ENCODE measurements at places on chromosomes 7 and 10. TPM values are rescaled to one million over a fixed set of nuclear protein-coding genes. Genes with fewer than 3 reads are reported as not detected.

- H3K4me1 ChIP-seq = no peaks in the 10 kb centered on the region
- H3K27me3 ChIP-seq = no peaks in the 10 kb centered on the region
- no peak overlapping the region for H3K4me3 ChIP-seq
- H3K27ac ChIP-seq = no peak overlapping the region
Measured at GRCh38 chr10:50593523-50594376, 30.0 kb downstream of the SGMS1 start.

GRCh38 chr10:1189166-1190051 lies 133.2 kb downstream of the WDR37 start:
- H3K4me1 ChIP-seq = no peaks in the 10 kb centered on the region
- no peak overlapping the region for H3K4me3 ChIP-seq
- no peak for DNase-seq
- H3K27ac ChIP-seq = no peak overlapping the region
- 0 out of 2 replicates have a peak, but pooled peaks cover 2% of the 10 kb centered on the region for H3K27me3 ChIP-seq

- H3K27ac ChIP-seq = no peak overlapping the region
- H3K4me3 ChIP-seq = no peak overlapping the region
- no peaks in the 10 kb centered on the region for H3K27me3 ChIP-seq
- no peak for DNase-seq
- no peaks in the 10 kb centered on the region for H3K36me3 ChIP-seq
- no peaks in the 10 kb centered on the region for H3K4me1 ChIP-seq
Measured at GRCh38 chr7:118079369-118079768, 104.6 kb upstream of the LSM8 start.

DNA sequence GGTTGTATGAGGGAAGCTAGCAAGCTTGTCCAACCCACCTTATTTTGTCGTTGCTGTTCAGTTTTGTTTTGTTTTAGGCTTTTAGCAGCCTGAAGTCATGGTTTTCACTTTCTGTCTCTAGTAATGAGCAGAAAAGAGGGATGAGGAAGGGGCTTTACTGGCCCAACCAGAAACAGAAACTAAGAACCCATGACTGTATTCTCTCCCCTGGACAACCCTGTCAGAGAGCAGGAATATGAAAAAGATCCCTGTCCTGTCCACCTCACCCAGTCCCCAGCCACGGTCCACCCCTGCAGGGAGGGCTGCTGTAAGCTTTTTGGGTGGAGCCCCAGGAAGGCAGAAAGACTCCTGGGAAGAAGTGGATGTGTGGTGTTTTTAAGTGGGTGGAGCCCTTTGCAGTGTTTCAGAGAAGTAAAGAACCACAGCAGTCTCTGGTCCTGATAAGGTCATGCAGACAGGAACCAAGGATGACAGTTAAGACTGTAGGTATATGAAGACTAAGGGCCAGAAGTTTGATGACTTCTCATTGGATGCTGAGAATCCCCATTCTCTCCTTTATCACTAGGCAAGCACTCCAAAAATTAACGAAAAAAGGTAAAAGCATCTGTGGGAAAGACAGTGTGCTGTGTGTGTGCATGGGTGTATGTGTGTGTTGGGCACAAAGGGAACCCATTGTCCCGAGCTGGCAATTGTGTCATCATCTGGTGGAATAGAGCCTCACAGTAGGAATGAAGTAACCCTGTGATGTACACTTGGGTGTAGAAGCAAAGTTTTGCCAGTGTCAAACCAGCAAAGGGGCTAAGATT lies 13.8 kb downstream of the MRPL32 start:
- H3K36me3 ChIP-seq = no peaks in the 10 kb centered on the region
- H3K27me3 ChIP-seq = no peaks in the 10 kb centered on the region
- H3K4me3 ChIP-seq = no peak overlapping the region
- H3K4me1 ChIP-seq = no peaks in the 10 kb centered on the region

Gene NDUFB2
- total RNA-seq = 168 TPM

DNA sequence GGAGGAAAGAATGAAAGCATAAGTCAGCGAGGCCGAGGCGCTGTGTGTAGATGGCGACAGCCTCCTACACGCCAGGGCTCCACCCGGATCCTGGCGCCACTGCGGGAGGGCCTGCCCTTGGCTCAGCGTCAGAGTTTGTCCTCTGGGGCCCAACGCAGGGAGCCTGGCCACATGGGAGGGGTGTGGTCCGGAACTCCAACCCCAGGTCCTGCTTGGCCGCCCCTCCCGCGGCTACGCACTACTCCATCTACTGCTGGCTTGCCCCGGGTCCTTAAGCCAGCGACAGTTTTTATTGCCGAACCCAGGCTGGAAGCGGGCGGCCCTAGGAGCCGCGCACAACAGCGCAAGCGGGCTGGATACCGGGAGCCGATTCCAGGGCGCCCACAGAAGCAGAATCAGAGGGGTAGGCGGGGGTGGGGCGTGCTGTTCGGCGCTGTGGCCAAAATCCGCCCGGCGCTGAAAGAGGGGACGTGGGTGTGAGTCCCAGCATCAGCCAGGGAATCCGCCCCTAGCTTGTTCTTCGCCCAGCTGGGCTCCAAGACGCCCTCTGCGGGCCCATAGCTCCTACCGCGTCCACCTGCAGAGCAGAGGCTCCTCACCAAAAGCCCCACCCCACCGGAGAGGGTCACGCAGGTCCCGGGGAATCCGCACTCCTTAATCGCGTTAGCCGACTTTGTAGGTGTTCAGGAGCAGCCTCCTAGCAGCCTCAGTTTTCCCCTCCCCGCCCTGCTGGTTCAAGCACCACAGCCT lies 4.5 kb downstream of the KAZALD1 start:
- H3K27ac ChIP-seq = no peak overlapping the region
- peak overlapping the region; percentile 42 for H3K4me3 ChIP-seq
- peak; percentile 76 for DNase-seq
- H3K36me3 ChIP-seq = no peaks in the 10 kb centered on the region
- H3K4me1 ChIP-seq = peaks cover 25% of the 10 kb centered on the region

Gene AKR1C4
- not detected for total RNA-seq

- DNase-seq = no peak
- H3K4me3 ChIP-seq = no peak overlapping the region
- peaks cover 20% of the 10 kb centered on the region for H3K36me3 ChIP-seq
- no peaks in the 10 kb centered on the region for H3K4me1 ChIP-seq
Measured at GRCh38 chr10:12162927-12163326, 32.8 kb downstream of the NUDT5 start.

Gene ELMO1
- 18.4 TPM for total RNA-seq

GRCh38 chr7:112869111-112869774 lies 79.0 kb upstream of the TMEM168 start:
- no peak overlapping the region for H3K4me3 ChIP-seq

Gene CHRM2
- 0.17 TPM for total RNA-seq

Gene TAS2R41
- total RNA-seq = not detected

GRCh38 chr7:96430356-96430755 lies 108.5 kb upstream of the SLC25A13 start:
- H3K27me3 ChIP-seq = no peaks in the 10 kb centered on the region
- H3K4me3 ChIP-seq = no peak overlapping the region
- DNase-seq = no peak
- no peaks in the 10 kb centered on the region for H3K4me1 ChIP-seq

DNA sequence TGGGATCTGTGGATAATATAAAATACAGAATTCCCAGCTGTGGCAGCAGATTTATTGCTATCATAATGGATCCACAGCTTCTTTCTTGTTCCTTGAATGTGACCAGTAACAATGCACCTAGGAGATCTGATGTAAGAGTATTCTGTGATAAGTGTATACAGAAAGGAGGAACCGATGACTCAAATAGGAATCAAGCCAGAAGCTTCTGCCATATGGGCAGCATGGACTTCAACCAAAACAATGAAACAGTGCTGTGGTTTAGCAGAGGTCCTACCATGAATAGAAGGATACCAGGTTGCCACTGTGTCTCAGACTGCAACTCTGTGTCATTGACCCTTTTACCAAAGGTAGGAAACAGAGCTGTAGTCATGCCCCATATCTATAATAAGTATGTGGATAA lies 81.8 kb downstream of the PTPRZ1 start:
- H3K27ac ChIP-seq = no peak overlapping the region
- DNase-seq = no peak
- H3K27me3 ChIP-seq = no peaks in the 10 kb centered on the region
- H3K4me1 ChIP-seq = peaks cover 16% of the 10 kb centered on the region

Gene CLDN4
- total RNA-seq = 28.0 TPM

Gene XRCC2
- total RNA-seq = 34.0 TPM

- no peak overlapping the region for H3K27ac ChIP-seq
- H3K4me1 ChIP-seq = 0 out of 2 replicates have a peak, but pooled peaks cover 2% of the 10 kb centered on the region
- H3K4me3 ChIP-seq = no peak overlapping the region
- DNase-seq = no peak
Measured at GRCh38 chr7:137925754-137926153, 76.1 kb downstream of the CREB3L2 start.

GRCh38 chr10:93062514-93063143 lies 2.0 kb downstream of the CYP26C1 start:
- peaks cover 31% of the 10 kb centered on the region for H3K4me1 ChIP-seq
- H3K36me3 ChIP-seq = peaks cover 20% of the 10 kb centered on the region
- peak overlapping the region; percentile 59 for H3K4me3 ChIP-seq
- no peak overlapping the region for H3K27ac ChIP-seq

GRCh38 chr10:93697207-93697606 lies 5.2 kb downstream of the FRA10AC1 start:
- H3K4me3 ChIP-seq = no peak overlapping the region
- peaks cover 66% of the 10 kb centered on the region for H3K36me3 ChIP-seq
- H3K4me1 ChIP-seq = no peaks in the 10 kb centered on the region
- no peak for DNase-seq

- no peaks in the 10 kb centered on the region for H3K4me1 ChIP-seq
- DNase-seq = no peak
- H3K27ac ChIP-seq = no peak overlapping the region
- peaks cover 100% of the 10 kb centered on the region for H3K27me3 ChIP-seq
Measured at GRCh38 chr7:155465761-155466141, 7.8 kb downstream of the EN2 start.

DNA sequence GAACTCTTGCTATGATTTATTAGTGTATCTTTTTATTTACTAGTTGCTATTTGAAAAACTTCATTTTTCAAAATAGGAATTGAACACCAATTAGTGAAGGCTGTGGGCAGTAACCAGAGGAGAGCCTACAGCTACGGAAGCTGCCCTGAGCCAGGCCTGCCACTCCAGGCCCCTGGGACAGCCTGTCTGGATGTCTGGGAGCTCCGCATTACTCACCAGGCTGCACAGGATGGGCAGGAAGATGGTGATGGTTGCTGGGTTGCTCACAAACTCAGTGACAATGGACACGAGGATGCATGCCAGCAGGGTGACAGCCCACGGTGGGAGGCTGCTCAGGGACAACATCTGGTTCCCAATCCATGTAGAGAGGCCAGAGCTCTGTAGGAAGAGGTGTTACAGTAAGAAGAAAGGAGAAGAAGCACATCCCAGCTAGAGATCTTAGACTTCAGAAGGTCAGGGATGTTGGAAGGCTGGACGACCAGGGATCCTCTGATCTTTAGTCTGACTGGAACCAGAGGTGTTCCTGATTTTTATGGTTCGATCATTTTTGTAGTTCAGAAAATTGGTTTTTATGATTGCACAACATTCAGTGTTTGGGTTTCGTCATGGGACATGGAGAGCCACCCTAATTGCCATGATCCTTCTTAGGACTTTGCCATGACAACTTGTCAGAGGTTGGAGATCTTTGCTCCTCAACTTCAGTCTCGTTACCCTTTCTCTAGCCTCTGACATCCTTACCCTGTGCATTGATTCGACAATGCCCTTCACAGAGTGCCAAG lies 23.2 kb downstream of the STMP1 start:
- no peaks in the 10 kb centered on the region for H3K4me1 ChIP-seq
- H3K27me3 ChIP-seq = no peaks in the 10 kb centered on the region
- no peak for DNase-seq
- H3K27ac ChIP-seq = no peak overlapping the region
- H3K36me3 ChIP-seq = no peaks in the 10 kb centered on the region

GRCh38 chr10:129810-130209 lies 5.4 kb upstream of the ZMYND11 start:
- no peaks in the 10 kb centered on the region for H3K36me3 ChIP-seq
- peaks cover 3% of the 10 kb centered on the region for H3K4me1 ChIP-seq
- H3K27me3 ChIP-seq = no peaks in the 10 kb centered on the region

DNA sequence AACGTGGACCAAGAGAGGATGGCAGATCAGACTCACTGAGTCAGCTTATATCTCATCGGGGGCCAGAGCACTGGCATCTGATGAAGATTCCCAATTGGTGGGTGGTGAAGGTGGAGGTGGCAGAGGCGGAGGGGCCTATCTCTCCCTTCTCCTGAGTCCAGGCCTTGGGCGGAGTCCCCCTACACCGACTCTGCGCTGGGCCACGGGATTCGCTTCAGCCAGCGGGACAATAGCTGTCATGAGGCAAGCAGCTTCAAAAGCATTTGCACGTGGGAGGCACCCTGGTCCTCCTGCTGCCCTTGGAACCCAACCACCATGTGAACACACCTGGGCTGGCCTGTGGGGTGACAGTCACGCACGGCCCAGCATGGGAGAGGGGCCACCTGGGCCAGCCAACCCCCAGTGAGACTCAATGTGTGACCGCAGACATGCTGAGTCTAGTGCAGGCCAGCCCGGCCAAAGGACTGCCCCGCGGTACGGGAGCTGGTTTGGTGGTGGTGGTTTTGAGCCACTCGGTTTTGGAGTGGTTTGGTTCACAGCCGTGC lies 466.8 kb upstream of the FOXK1 start:
- no peaks in the 10 kb centered on the region for H3K27me3 ChIP-seq
- no peak for DNase-seq
- H3K4me3 ChIP-seq = no peak overlapping the region
- H3K36me3 ChIP-seq = no peaks in the 10 kb centered on the region

Gene GALNT17
- 47.0 TPM for total RNA-seq

GRCh38 chr7:52114509-52114908 lies 797.9 kb upstream of the COBL start:
- no peaks in the 10 kb centered on the region for H3K36me3 ChIP-seq
- H3K4me1 ChIP-seq = peaks cover 14% of the 10 kb centered on the region
- peak overlapping the region; percentile 29 for H3K4me3 ChIP-seq
- no peak overlapping the region for H3K27ac ChIP-seq
- no peaks in the 10 kb centered on the region for H3K27me3 ChIP-seq

Gene ANKRD61
- 0.42 TPM for total RNA-seq

DNA sequence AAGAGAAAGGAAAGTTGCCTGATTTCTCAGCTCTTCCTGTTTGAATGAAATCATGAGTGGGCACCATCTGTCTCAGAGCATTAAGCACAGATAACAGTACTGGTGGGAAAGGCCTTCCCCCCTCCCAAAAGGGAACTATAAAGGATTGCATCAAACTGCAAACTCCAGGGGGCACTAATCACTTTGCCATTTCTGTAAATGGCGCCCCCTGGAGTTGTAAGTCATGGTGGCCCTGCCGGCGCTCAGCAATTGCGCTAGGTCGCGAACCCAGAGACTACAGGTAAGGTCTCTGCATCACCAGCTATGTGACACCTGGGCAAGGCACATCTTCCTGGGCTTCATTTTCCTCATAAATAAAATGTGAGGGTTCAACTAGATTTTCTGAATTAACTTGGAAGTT lies 11.1 kb downstream of the LRRC4 start:
- H3K4me3 ChIP-seq = no peak overlapping the region
- peak; percentile 89 for DNase-seq
- H3K27me3 ChIP-seq = no peaks in the 10 kb centered on the region
- peaks cover 3% of the 10 kb centered on the region for H3K36me3 ChIP-seq
- no peak overlapping the region for H3K27ac ChIP-seq
- peaks cover 19% of the 10 kb centered on the region for H3K4me1 ChIP-seq

Gene PNLIPRP1
- total RNA-seq = not detected

Gene OLAH
- not detected for total RNA-seq

DNA sequence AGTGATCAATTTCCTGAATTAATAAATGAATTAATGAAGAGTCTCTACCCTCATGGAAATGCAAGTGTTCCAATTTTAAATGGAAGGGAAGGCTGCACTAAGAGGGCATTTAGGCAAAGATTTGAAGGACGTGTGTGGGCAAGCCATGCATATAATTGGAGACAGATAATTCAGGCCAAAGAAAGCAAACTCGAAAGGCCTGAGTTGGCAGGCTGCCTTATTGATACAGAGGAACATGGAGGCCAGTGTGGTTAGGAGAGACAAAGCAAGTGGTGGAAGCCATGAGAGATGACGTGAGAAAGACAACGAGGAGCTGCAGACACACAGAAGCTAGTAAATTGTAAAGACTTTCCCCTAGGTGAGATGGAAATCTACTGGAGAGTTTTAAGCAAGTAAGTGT lies 15.4 kb upstream of the PCLO start:
- no peak overlapping the region for H3K4me3 ChIP-seq
- H3K27ac ChIP-seq = no peak overlapping the region
- peaks cover 1% of the 10 kb centered on the region for H3K27me3 ChIP-seq
- H3K4me1 ChIP-seq = no peaks in the 10 kb centered on the region
